ENCODE measurements at places on chromosomes 12 and 14.
A peak's percentile ranks its signal among the peaks of the same experiment; 100 is the strongest.

DNA sequence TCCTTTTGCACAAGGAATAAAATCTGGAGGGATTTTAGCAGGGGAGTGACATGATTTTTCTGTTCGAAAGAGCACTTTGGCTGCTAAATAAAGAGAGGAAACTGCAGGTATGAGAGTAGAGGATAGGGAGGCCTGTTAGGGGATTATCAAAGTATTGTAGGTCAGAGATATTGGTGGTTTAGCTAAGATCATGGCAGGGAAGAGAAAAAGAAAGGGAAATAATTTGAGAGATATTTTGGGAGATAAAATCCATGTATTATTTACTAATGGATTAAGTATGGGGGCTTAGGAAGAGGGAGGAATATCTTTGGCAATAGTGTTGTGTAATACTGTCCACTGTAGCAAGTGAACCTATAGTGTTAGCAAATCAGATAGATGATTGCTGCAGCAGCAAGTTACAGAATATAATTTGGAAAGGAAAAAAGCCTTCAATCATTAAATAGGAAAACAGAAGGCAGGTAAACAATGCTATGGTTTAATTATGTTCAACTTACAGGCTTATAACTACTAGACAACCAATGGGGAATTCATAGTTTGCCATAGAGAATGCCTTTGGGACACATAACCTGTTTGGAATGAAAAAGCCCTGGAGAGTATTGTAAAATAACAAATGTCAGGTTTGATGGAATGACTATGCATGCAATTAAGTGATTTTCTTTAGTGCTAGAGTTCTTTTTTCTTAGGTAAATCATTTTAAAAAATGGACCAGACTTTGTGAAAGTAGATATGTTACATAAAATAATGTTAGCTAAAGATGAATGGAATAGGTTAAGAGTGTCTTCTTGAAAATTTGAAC lies 50.5 kb downstream of the ADIPOR2 start:
- no peak for DNase-seq

DNA sequence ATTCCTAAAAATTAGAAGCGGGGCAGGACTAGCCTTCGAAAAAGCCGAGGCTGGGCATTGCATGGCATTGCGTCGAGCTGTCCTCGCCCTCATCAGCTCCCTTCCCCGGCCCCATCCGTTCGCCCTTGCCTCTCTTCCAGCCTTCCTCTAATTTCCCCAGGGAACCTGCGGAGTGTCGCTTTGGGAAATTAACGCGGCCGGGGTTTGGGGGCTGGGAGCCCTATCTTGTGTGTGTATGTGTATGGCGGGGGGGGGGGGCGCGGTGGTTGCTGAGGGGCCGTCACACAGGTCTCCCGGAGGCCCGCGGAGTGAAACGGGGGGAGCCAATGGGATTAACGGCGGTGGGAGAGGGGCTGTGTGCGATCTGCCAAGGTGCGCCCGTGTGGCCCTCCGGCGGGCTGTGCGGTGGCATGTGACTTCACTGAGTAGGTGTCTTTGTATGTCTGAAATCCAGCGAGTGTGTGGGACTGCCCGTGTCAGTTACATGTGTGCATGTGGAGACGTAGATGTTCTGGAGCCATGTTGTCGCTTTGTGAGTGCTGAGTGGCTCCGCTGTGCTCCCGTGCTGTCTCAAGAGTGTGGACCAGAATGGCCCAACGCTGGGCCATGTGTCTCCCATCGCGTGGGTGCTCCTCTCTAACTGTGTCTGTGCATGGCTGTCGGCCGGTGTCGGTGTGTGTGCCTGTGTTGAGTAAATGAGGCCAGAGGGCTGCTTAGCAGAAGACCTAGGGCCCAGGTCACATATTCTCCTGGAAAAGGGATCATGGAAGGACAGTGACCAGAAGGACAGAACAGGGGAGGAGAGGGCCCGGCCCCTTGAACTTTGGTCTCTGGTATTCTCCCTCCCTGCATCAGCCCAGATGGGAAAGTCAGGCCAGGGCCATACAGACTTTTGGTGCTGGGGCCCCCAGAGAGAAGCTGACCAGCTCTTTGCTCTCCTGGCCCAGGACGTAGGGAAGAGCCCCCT lies 1.5 kb downstream of the PTMS start:
- no peak for DNase-seq

- no peak for DNase-seq
These were observed 33.7 kb upstream of the MAP1LC3B2 start for GRCh38 chr12:116525418-116526001.

- no peak for DNase-seq
These were observed 708 bp upstream of the TCTN1 start for GRCh38 chr12:110613071-110613770.

DNA sequence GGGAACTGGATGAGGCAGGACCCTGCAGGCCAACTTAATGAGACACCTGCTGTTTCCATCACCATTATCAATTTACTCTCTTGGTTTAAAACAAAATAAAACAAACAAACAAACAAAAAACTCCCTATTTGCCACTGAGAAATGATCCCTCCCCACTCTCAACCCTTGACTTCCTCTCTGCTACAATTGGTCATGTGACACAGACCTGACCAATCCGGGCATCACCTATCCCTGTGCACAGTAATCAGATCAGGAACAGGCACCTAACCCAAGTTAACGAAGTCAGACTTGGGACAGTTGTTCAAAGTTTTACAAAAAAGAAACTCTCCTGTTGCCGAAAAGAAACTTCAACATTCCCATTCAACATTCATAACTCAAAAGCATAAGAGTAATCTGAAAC lies 58.4 kb downstream of the NELL2 start:
- no peak for DNase-seq

DNA sequence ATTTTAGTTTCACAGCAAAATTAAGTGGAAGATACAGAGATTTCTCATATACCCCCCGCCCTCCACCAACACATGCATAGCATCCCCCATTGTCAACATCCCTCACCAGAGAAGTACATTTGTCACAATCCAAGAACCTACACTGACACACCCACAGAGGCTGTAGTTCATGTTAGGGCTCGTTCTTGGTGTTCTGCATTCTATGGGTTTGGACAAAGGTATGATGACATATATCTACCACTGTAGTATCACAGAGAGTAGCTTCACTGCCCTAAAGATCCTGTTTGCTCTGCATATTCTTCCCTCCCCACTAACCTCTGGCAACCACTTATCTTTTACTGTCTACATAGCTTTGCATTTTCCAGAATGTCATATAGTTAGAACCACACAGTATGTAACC lies 444.6 kb upstream of the DCN start:
- DNase-seq, result no peak

GRCh38 chr12:116123451-116124258 lies 153.8 kb downstream of the MED13L start:
- DNase-seq, result peak; percentile 71

GRCh38 chr14:71140157-71140556 lies 232.9 kb downstream of the PCNX1 start:
- DNase-seq, result no peak

DNA sequence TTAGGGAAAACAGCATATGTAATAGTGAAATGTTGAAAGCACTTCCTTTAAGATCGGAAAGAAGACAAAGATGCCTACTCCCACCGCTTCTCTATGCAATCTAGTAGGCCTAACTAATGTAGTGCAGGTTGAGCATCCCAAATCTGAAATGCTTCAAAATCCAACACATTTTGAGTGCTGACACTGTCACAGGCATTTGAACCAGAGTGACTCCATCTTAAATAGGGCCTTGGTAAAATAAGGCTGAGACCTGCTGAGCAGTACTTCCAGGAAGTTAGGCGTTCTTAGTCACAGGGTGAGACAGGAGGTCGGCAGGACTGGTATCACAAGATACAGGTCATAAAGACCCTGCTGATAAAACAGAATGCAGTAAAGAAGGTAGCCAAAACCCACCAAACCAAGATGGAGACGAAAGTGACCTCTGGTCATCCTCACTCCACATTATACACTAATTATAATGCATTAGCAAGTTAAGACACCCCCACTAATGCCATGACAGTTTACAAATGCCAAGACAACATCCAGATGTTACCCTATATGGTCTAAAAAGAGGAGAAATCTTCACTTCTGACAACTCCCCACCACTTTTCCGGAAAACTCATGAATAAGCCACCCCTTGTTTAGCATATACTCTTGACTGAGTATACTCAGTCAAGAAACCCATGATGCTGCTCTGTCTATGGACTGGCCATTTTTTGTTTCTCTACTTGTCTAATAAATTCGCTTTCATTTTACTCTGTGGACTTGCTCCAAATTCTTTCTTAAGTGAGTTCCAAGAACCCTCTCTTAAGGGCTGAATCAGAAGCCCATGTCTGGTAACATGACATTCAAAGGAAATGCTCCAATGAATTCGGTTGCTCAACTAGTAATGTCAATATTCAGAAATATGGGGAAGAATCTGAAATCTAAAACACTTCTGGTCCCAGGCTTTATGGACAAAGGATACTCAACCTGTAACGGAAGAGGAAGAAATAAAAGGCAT lies 47.1 kb upstream of the MTERF2 start:
- DNase-seq, result no peak

DNA sequence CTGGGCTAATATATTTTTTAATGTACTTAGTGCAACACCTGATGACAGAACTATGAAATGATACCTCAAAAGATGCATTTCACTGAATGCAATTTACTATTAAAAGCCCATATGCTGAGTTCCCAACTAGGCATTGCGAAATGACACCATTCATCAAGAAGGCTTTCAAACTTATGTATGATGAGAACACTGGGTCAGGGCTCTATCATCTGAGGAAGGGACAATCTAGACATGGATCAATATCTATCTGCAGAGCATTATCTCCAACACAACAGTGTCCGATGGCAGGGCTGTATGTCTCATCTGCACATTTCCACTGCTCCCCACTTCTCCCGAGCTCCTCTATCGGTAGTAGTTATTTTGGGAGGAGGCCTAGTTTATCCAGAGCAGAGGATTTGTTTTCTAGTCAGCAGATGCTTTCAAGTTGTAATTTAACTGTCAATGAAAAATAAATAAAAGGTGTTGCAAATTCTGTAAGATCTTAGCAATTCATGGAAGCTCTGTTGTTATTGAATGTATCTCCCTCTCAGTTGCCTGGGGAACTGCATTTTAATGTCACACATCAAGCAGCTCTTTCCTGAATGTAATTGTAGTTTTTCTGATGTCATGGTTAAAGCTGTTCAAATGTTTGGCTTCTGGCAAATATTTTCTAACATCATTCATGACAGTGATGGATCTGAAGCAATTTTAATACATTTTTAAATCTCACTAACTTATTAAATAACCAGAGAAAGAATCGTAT lies 7.4 kb upstream of the GCH1 start:
- peak; percentile 54 for DNase-seq

- DNase-seq, result no peak
These were observed 177.3 kb downstream of the MYRFL start for GRCh38 chr12:70002097-70002911.

GRCh38 chr14:105200074-105200473 lies 19.0 kb upstream of the NUDT14 start:
- no peak for DNase-seq

DNA sequence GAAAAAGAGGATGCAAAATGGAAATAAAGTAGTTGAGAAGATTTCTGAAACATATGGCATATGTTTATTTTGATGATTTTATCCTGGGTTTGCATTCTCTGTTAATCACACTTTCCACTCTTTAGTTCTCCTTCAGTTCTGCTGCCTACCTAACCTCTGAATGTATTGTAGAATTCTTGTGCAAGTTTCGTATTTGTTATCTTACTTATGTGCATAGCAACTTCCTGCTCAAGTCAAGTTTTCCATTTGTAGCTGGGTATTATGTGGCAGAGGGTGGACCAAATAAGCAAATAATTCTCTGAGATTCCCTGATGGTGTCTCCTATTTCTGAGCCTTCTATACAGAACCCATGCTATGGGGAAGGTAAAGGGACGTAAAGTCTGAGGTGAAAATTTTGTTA lies 381.6 kb downstream of the FOXG1 start:
- DNase-seq, result no peak

DNA sequence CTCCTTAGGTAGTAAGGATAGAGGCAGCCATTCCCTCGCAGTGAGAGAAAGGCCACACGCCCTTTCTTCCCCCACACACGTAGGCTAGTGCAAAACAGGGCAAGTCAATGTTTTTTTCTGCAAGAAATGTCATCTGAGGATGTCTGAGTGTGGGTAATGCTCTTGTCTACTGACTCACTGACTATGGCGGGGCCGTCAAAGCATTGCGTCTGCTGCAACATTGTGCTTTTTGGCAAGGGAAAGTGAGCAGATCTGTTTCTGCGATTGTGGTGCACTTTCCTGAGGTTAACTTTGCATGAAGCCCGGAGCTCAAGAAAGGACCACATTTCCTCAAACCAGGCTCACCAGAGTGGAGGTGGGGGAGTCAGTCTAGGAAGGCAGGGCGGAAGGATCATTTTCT lies 181.6 kb upstream of the GZMB start:
- DNase-seq, result no peak

Data from MV-4-11 (cell line).